ENCODE measurements at places on chromosomes 5 and 9.

GRCh38 chr9:6902423-6902822 lies 144.7 kb downstream of the KDM4C start:
- DNase-seq = no peak

DNA sequence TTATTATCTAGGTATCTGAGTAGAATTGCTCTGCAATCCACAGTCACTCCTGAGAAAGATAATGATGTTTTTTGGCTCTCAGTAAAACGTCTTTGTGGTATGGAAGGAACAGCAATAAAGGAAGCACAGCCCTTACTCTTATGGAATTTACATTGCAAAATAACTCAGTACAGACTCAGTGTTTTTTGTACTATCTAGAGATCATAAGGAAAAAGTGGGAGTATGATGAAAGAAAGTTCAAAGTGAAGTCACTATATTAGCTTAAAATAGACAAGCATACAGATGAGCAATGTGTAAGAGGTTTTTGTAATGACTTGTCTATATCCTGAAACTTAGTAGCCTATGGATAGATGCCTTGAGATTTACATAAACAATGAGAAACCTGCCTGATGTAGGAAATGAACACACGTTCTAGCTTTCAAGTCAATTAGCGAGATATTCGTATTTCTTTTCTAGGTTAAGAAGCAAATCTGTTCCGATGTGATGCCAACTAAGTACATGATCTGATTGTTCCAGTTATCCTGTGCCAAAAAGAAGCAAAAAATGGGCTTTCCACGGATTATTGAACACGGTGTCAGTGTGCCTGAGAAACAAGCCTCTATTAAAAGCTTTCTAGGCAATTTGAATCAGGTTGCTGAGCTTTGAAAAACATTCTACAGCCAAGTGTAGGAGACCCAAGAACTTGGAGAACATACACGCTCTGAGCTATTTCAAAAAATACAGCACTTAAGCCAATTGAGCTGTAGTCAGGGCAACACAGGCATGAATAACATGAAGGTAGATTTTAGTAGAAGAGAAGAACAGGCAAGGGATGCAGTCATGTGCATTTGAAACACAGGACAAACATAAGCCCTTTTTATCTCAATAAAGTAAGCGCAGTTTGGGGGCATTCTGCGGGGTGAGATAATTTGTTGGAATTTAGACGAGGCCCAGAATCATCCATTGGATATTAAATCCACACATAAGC lies 86.3 kb upstream of the TAF11L2 start:
- DNase-seq = no peak

DNA sequence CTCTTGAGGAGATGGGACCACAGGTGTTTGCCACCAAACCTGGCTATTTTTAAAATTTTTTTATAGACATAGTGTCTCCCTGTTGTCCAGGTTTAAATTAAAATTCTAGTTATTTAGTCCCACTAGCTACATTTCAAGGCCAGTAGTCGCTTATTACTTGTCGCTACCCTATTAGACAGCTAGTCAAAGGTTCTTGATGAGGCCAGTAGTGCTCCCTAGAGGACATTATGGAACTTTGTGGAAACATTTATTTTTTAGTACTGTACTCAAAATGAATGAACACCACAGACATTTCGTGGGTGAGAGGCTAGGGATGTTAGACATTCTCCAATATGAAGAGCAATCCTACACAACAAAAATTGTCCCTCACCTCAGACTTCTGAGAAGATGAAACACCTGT lies 14.4 kb upstream of the GRXCR2 start:
- no peak for DNase-seq

GRCh38 chr5:91092859-91093783 lies 290.0 kb downstream of the ARRDC3 start:
- no peak for DNase-seq

DNA sequence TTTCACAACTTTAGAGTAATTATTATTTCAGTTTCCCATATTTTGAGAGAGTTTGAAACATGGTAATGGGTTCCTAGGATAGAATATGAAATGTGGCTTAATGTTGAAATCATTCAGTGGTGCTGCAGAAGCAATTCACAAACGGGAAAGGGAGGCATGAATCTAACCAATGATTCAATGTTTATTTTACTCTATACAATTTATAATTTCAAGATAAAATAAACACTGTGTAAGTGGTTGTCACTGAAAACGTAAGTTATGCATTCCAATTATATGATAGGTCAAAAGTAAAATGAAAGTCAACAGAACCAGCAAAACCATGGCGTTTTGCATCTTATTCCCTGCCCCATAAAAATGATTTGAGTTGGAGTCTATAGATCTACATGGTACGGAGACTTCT lies 1207.1 kb upstream of the CDH18 start:
- no peak for DNase-seq

DNA sequence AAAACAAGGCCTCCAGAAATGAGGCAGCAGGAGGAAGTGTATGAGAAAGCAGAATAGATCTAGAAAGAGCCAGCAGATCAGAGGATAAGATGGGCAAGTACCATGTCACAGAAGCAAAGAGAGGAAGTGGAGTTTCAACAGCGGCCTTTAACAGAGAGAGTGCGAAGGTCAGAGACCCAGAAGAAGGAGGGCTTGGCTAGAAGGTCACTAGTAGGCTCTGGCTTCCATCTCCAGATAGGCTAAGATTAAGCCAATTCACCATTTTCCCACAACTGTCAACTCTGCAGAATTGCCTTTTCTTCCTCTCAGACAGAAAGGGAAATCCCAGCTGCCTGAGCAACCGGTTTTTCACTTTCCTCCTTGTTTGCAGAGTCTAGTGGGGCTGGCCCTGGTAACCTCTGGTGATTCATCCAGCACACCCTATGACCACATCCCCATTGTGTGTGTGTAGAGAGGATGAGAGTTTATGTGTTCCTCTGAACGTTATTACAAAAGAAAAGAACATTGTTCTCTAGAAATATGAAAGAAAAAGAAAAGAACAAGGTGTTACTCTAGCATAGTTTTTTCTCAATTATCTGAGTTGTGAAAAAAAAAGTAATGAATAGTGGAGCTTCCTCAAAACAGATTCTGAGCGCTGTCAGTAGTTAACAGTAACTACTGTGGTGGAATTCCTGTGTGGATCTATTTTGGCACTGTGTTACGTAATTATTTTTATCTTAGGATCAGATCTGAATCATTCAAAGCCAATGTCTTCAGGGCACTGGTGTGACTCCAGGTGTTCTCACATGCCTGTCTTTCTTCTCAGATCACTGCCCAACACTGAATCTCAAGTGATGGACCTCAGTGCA lies 220.4 kb downstream of the ARRDC3 start:
- peak; percentile 83 for DNase-seq
